Stimulated activated CD4-positive, alpha-beta T cell treated with anti-CD3 and anti-CD28 coated beads, TNF-alpha, amount 100 ng/mL, for 1 hour (primary cell): ENCODE measurements at places on chromosomes 1 and 21.
A peak's percentile ranks its signal among the peaks of the same experiment; 100 is the strongest.

GRCh38 chr1:183871142-183871541 is 66.2 kb downstream of the RGL1 start:
- no peak for DNase-seq

DNA sequence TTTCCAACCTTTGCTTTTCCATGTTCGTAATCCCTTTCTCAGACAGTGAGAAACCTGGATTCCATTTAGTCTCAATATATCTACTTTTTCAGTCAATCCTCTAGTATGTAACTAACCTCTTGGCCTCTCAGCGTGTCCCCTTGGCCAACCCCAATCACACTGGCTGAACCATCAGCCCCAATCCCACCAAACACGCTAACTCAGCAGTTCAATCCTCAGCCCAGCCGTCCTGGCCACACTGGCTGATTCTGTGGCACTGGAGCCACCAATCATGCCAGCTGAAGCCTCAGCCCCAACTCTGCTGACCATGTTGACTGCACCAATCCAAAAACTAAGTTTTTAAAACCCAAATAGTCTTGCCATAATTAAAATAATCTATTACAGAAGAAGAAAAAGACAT is 6.6 kb upstream of the MGST3 start:
- DNase-seq = no peak

- DNase-seq = no peak
These were observed 6.3 kb downstream of the JMJD4 start for GRCh38 chr1:227728892-227729143.

- no peak for DNase-seq
These were observed 92.1 kb upstream of the AJAP1 start for GRCh38 chr1:4562321-4562720.

DNA sequence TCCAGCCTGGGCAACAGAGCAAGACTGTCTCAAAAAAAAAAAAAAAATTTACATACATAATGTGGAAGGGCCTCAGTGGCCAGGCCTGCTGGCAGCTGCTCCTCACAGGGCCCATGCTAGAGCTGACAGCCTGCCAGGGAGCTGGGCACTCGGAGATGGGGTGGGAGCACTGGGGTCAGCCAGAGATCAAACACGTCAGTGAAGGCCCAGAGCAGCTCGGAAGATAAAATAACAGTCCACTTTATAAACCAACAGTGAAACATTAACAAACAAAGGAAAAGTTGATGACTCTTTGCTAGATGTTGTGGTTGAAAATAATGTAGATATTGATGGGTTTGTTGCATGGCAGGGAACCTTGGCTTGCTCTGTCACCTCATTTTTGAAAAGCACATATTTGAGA is 42.7 kb downstream of the ATP5PF start:
- DNase-seq = no peak

- no peak for DNase-seq
These were observed 170.3 kb downstream of the ZC3H11B start for GRCh38 chr1:219442611-219443061.

- DNase-seq = no peak
These were observed 195.9 kb upstream of the POU3F1 start for GRCh38 chr1:38242506-38242905.

DNA sequence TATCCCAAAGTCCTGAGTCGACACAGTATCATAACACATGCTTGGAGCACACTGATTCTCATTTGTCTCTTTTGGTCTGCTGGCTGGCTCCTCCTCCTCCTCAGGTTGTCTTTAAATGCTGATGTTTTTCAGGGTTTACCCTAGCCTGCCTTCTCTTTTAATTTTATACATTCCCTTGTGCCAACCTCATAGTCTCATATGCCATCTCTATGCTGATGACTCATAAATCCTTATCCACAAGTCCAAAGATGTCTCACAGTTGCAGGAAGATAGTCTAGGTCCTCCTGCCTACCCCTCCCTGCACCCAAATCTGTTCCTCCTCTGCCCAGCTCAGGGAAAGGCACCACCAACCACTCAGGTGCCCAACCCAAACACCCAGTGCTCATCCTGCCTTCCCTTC is 108.3 kb downstream of the SIPA1L2 start:
- no peak for DNase-seq

DNA sequence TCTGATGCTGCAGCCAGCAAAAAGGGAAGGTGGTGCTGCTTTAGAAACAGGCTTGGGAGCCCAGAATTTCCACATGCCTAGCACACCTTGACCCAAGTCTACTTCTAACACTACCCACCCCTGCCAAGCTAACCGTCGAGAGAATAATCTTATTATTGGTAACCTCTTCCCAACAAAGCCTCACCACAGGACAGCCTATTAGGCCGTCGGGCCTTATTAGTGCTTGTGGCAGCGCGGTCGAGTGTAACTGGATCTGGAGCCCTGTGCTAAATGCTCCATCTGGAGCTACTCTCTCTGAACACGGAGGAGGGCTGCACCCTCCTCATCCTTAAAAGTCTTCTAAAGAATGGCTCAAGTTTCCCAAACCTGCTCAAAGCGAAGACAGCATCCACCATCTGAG is 165.5 kb upstream of the NFIA start:
- no peak for DNase-seq

DNA sequence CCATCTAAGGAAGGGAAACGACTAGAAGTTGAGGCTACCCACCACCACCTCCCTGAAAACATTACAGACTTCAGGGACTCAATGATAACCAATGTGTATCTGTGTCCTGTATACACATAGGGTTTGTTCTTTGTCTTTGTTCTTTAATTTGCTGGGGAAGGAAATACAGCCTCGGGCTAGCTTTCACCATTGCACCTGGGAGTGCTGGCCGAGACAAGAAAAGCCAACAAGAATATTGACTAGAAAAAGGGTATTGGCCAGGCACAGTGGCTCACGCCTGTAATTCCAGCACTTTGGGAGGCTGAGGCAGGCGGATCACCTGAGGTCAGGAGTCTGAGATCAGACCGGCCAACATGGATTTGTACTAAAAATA is 50.4 kb downstream of the MDM4 start:
- no peak for DNase-seq

GRCh38 chr21:14526836-14527695 is 19.0 kb downstream of the SAMSN1 start:
- DNase-seq = no peak

- peak; percentile 58 for DNase-seq
These were observed 35.0 kb upstream of the JAK1 start for GRCh38 chr1:65001231-65001792.

- DNase-seq = no peak
These were observed 84.8 kb upstream of the ZNF648 start for GRCh38 chr1:182146286-182146685.

GRCh38 chr1:34087986-34088385 is 77.0 kb downstream of the CSMD2 start:
- no peak for DNase-seq

GRCh38 chr21:17988102-17988437 is 168.9 kb upstream of the C21orf91 start:
- no peak for DNase-seq

DNA sequence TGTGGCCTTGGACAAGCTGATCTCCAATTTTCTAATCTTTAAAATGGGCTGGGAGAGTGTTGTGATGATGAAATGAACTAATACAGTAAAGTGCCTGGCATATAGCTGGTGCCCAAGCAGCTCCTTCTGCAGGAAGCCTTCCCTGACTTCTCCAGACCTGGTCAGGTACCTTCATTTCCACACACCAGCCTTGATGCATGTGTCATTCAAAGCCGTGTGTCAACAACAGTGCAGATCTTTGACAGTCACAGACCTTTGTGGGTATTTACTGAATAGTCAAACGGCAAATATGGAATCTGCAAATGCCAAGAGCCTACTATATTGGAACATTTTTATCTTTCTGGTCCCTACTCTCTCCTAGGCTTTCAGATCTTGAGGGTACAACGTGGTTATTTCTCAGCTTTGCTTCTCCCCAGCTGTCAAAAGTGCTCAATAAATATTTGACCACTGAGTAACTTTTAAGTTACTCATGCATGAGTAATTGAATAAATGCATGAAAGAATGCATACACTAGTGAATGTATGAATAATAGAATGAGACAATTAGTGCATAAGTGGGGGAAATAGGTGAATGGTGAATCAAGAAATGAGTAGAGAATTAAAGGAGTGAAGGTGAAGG is 75.4 kb downstream of the MDM4 start:
- DNase-seq = no peak

DNA sequence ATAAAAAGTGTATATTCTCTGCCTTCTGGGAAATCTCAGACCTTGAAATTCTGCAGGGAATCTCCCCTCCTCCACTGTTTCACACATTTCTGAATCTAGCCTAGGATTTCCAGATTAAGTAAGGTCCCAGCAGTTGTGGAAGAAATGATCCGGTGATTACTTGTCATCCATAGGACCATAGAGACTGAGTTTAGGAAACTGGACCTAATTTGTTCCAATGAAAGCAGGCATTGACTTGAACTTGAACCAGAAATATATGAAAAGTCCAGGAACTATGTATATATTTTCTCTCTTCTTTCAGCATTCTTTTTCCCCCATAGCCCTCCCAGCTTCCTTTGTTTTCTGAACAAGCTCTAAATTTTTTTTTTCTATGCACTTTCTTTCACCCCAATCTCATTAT is 149.5 kb upstream of the SPAG17 start:
- DNase-seq = no peak

- DNase-seq = no peak
These were observed 64.6 kb upstream of the PPIH start for GRCh38 chr1:42593486-42594100.

DNA sequence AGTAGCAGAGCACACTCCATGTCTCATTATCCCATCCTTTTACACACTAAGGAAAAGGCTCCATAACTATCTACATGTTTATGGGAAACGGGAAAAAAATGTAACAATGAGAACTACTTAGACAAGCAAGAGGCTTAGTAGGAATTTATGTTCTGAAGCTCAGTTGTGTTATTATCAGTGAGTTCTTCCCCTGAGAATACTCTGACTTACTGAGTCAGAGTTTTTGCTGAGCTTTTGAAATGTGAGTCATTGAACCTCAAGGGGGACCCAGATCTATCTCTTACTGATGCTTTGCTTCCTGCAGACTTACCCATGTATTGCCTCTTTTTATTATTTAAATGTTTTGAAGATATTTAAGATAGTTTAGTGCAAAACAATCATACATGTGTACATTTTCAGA is 20.1 kb downstream of the CFHR5 start:
- no peak for DNase-seq

GRCh38 chr21:19368944-19369343 is 965.4 kb upstream of the TMPRSS15 start:
- no peak for DNase-seq

DNA sequence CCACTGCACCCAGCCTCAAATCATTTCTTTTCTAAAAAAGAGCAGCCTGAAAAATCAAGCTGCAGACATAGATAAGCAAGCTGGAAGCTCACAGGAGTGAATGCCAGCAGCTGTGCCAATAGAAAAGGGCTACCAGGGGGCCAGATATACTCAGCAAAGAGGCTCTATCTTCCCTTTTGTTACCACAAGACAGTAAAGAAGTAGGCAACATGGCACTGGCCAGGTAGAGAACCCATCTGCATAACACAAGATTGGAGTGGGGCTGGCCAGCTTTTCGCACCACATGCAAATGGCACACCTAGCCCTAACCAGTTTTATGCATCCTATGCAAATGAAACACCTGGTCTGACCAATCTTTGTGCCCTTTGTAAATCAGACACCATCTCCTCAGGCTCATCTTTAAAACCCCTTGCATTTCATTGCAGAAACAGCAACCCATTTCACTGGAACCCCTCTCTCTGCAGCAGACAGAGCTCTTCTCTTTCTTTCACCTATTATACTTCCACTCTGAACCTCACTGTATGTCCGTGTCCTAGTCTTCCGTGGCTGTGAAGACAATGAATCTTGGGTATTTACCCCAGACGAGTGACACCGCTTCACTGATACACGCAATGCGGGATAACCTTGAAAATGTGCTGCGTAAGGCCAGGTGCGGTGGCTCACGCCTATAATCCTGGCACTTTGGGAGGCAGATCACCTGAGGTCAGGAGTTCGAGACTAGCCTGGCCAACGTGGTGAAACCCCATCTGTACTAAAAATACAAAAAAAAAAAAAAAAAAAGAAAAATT is 15.1 kb downstream of the CASP9 start:
- no peak for DNase-seq

DNA sequence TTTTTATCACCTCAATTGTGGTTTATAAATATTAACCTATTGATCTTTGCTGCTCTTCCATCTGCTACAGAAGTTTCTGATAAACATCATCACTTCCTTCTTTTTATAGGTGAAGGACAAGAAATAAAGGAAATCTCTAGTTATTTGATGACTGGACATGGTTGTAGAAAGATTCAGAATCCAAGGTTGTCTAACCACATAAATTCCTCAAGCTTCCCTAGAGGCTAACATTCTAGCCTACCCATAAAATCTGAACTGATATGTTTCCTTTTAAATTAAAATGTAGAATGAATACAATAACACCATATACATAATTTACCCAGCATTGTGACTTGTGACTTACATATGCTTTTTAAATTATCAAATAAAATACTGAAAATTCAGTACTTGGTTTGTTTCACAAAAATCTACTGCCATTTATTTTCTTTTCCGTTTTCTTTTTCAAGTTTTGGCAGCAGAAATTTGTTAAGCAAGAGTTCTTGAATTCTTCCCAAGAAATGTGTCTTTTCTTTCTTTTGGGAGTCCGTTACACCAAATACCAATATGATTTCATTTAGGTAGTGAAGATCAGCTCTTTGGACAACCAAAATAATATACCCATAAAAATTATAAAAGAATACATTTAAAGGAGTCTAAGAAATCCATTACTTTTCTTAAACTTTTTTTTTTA is 513.2 kb upstream of the ADGRL2 start:
- no peak for DNase-seq

DNA sequence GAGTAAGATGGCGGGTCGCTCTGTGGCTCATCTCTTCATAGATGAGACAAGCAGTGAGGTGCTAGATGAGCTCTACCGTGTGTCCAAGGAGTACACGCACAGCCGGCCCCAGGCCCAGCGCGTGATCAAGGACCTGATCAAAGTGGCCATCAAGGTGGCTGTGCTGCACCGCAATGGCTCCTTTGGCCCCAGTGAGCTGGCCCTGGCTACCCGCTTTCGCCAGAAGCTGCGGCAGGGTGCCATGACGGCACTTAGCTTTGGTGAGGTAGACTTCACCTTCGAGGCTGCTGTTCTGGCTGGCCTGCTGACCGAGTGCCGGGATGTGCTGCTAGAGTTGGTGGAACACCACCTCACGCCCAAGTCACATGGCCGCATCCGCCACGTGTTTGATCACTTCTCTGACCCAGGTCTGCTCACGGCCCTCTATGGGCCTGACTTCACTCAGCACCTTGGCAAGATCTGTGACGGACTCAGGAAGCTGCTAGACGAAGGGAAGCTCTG is 2.4 kb downstream of the TNFAIP8L2 start:
- no peak for DNase-seq

GRCh38 chr1:22805672-22806038 is 95.0 kb downstream of the EPHB2 start:
- DNase-seq = no peak
